HuH-7.5 (cell line): ENCODE measurements at places on chromosomes 1 and 21.
A peak's percentile ranks its signal among the peaks of the same experiment; 100 is the strongest.

- no peak for DNase-seq
Measured at GRCh38 chr1:107563441-107563840, 401.5 kb downstream of the VAV3 start.

GRCh38 chr1:109641078-109641740 lies 14.7 kb upstream of the GSTM4 start:
- no peak for DNase-seq

DNA sequence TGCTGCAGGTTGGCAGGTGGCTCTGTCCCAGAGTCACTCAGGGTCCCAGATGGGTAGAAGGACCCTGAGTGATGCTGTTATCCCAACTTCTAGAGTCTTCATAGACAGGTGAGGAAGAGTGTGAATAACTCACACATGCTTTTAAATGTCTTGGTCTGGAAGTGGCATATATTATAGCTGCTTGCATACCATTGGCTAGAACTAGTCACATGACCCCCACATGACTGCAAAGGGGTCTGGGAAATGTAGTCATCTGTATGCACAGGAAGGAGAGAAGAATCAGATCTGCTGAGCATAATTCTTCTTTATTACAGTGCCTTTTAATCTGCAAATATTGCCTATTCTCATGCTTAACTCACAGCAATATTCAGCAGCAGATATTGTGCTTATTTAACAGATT lies 28.2 kb upstream of the KLHDC7A start:
- no peak for DNase-seq

GRCh38 chr1:182527680-182528079 lies 61.4 kb downstream of the RNASEL start:
- DNase-seq, result no peak

DNA sequence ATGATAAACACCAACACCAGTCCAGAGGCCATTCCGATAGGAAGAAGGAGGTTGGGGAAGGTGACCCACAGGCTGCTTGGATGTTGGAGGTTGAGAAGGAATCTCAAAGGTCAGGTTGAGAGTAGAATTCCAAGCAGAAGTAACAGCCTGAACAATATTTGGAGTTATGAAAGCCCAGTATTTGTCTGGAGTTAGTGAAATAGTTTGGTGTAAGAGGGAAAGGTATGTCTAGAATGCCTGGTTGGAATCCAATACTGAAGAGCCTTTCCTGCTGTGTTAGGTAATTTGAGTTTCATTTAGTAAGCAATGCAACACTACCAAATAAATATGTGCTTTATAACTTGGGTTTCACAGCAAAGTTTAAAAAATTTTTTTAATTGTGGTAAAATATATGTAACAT lies 70.5 kb upstream of the MCOLN3 start:
- no peak for DNase-seq

DNA sequence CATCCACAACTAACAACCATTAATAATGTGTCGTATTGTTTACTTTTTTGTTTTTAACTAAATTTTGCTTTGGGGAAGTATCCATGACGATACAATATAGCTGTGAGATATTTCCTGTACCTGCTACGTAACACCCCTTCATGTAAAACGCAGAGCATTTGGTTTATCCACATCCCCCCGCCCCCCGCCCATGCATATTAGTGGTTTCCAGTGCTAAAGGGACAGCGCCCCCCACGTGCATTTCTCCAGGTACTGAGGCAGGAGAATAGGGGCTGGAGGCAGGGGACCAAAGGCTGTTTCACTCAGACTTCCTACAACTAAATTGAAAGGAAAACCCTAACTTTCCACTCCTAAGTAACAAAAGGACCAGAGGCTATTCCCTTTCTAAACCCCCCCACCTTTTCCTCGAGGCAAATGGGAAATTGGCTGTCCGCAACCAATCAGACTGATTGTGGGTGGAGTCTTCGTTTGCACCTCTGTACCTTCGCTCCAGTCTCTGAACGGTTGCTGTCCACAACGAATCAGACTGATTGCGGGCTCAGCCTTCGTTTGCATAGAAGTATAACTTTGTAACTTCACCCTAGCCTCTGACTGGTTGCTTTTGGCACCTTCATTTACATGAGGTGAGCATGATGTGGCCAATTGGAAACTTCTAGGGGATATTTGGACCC lies 12.2 kb upstream of the RIPK4 start:
- no peak for DNase-seq

DNA sequence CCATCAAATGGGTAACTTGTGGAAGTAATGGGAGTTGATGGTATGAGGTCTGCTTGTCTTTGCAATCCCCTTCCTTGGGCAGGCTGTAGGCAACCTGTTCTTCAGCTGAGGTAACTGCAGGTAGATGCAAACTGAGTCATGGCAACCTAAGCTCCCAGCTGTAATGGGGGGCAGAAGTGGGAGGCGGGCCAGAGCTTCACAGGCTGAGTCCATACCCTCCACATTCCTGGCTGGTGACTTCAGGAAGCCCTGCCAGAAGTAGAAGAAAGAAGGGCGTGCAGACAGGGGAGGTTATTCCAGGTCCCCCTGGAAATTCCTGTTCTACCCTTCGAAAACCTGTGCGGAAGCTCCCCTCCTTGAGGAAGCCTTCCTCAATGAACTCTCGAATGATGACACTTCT lies 44.9 kb downstream of the ARHGEF11 start:
- no peak for DNase-seq

- no peak for DNase-seq
Measured at GRCh38 chr1:32877211-32878110, 6.7 kb upstream of the FNDC5 start.

DNA sequence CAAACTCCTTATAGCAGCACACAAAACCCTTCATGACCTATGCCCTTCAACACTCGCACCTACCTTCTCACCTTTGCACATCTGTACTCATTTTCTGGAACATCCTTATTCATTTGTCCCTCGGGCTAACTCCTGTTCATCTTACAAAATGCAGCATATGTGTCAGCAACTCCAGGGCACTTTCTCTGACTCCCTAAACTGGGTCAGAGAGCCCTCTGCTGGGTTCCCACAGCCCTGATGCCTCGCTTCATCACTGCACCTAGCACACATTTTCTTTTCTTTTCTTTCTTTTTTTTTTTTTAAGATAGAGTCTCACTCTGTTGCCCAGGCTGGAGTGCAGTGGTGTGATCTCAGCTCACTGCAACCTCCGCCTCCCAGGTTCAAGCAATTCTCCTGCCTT lies 54.0 kb downstream of the RAB3B start:
- no peak for DNase-seq

- DNase-seq, result no peak
Measured at GRCh38 chr1:66315671-66316070, 218.3 kb upstream of the SGIP1 start.

GRCh38 chr1:205068001-205068400 lies 16.3 kb downstream of the TMEM81 start:
- no peak for DNase-seq

- DNase-seq, result no peak
Measured at GRCh38 chr1:36007741-36008140, 76.2 kb upstream of the TEKT2 start.

- no peak for DNase-seq
Measured at GRCh38 chr1:83641796-83642443, 357.0 kb downstream of the TTLL7 start.

DNA sequence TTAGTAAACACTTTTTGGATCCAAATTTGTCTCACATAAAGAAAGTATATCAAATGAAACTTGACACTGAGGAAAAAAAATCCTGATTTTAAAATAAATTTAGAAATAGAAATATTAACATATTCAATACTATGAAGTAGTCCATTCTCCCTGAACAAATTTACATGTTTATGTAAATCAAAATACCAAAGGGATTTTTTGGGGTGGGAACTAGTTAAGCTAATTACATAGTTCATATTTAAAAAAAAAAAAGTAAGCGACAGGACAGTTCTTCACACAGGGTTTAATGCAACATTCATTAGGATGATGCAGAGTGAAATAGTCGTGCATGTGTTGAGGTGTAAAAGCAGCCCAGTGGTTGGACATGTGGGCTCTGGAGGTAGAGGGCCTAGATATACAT lies 433.5 kb upstream of the B3GALT2 start:
- no peak for DNase-seq

DNA sequence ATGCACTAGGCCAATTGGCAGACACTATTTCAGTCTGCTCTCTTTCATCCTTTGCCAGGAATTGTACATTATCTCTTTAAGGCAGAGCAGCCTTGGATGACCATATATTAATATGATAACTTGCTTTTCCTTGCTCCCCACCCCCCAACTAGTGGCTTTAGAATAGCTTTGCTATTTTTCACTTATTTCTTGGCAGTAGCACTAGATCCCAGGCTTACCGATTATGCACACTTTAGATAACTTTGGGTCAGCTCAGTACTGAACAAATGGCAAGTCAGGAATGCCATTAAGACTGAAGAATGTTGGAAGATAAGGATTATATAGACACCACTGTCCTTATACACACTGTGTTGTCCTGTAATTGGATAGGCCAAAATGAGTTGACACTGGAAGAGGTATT lies 146.4 kb downstream of the FGGY start:
- DNase-seq, result no peak

DNA sequence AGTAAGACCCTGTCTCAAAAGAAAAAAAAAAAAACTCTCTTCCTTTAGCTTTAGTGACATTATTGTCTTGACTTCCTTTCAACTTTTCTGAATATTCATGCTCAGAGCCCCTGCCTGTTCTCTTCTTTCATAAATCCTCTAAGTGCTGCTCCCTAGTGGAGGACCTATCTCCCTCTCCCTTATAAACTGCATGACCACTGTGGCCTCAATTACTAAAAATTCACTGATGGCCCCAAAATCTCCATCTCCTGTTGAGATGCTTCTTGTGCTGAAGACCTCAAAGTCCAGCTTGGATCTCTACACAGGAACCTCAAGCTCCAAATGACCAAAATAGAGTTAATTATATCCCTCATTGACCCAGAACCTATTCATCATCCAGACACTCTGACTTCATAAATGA lies 7.8 kb downstream of the ITLN1 start:
- peak; percentile 20 for DNase-seq

DNA sequence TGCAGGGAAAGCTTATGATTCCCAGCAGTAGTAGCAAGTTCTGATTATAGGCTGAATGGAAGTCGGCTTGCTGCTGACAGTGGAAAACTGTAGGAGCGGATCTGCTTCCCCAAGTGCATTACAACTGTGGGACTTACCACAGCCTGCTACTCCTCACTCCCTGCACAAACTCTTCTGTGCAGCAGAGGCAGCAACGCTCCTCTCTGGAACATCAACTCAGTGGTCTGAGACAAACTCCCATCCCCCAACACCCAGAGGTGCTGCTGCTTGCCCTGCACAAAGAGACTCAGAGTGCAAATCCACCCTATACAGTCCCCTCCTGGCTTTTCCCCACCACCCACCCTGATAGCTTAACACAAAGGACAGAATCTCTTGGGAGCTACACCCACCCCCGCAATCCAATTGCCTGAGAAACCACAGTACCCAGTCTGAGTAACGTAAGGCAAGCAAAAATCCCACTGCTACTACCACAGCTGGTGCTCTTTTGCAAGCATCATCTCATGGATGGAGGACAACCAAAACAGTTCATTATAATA lies 1455.2 kb downstream of the AMY1C start:
- no peak for DNase-seq

GRCh38 chr1:225735252-225736149 lies 42.1 kb upstream of the SRP9 start:
- peak; percentile 36 for DNase-seq

- DNase-seq, result no peak
Measured at GRCh38 chr1:184743062-184743756, 11.4 kb downstream of the EDEM3 start.

DNA sequence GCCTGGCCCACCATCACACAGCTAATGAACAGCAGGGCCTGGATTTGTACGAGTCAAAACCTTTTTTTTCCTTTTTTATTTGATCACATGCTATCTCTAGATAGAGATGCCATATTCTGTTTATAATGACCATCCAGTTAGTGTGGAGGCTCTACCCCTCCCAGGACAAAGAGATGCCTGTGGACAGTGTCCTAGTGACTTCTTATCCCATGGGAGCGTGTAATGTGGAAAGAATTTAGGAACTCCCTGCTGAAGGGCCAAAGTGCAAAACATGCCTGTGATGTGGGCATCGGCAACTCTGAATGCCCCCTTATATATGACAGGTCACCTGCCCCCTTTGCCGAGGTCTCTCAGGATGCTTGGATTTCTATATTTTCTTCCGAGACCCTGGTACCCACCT lies 292.2 kb downstream of the RRAGC start:
- DNase-seq, result no peak

DNA sequence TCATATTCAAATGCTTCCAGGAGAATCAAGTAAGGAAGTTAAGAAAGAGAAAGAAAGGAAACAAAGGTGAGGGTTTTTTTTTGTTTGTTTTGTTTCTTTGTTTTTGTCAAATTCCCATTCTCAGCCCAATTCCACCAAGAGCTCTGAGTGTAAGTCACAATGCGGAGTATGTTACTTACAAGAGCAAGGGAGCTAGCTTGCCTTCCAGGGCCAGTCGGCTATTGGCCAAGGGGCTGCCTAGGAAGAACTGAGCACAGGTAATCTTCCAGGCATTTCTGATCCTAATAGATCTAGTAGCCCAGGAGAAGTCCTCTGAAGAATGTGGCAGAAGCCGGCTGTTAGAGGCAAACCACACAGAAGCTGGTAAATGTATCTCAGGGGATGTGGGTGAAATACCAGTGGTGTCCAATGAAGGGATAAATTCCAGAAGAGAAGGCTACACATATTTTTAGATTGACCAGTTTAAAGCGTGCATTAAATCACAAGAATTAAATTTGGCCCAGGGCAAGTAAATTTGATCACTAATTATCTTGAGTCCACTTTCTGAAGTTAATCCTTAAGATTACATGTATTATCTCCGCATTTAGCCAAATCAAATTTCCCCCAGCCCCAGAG lies 239.6 kb upstream of the ADAMTS5 start:
- DNase-seq, result no peak

DNA sequence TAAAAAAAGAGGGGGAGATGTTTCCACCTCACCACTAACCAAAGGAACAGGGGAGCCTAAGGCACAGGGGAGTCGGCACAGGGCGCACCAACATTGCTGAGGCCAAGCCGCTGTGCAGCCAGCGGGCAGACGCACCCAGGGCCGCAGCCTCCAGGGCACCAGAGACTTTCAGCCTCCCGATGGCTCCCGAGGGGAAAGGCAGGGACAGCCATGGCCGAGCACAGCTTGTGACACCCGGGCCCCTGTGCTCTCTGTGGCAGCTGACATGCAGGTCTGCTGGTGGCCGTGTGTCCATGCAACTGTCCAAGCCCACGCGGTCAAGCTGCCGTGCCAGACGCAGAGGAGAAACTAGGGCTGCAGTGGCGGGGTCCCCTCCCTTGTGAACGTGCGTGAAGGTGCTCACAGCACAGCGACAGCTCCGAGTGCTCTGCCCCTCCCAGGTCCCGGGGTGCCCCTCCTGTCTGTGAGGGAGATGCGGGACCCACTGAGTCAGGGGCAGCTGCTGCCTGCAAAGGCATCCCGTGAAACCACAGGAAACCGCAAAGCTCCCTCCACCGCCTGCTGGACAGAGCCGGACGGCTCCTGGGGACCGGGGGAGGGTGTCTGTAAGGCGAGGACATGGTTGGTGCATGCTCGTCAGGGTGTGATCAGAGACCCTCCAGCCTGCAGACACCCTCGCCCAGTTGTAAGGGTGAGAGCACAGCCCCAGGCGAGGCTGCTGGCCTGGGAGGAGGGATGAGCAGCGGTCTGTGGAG lies 2.5 kb downstream of the KRTAP10-11 start:
- DNase-seq, result no peak
